Stimulated activated CD4-positive, alpha-beta T cell treated with anti-CD3 and anti-CD28 coated beads, Interleukin-15, amount 100 ng/mL, for 1 hour (primary cell): ENCODE measurements at places on chromosomes 2 and 18.

DNA sequence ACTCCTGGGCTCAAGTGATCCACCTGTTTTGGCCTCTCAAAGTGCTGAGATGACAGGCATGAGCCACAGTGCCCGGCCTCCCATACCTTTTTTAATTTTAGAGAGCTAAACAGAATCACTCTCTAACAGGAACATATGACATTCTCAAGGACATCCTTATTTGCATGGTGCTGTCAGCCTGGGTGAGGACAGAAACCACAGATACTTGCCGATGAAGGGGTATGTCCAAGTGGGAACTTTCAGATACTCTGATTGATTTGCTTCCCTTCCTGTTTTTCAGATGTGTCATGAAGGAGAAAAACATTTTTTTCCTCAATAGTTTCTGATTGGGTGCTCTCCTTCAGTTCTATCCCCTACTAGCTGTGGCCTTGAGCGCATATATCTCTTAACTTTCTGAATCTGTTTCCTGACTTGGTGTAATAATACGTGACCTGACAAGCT, 49.6 kb downstream of the MYO3B start:
- no peak for DNase-seq

GRCh38 chr2:17107871-17108270, 410.4 kb downstream of the RAD51AP2 start:
- no peak for DNase-seq

DNA sequence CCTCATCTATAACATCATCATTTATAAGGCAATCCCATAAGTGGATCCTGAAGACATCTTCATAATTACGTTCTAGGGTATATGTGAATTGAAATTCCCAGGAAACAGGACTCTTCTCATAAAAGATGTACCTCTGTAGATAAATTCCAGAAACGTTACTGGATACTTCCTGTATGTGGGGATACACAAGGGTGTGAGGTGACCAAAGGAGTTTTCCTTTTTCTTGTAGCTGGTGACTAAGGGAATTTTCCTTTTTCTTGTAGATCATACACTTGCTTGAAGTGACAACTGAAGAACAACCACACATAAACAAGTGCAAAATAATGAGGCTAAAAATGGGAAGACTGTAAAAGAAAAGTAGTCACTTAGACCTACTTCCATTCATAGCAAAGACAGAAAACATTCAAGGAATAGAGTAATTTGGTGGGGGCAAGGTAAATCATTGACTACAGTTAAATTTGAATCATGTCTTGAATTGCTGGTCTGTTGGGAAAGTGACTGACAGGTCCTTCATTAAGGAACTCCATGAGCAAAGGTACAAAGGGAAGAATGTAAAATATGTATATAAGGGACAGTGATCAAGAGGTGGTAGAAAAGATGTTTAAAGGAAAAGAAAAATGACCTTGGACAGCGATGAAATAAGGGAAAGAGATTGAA, 53.2 kb upstream of the UBE2E3 start:
- DNase-seq: no peak

DNA sequence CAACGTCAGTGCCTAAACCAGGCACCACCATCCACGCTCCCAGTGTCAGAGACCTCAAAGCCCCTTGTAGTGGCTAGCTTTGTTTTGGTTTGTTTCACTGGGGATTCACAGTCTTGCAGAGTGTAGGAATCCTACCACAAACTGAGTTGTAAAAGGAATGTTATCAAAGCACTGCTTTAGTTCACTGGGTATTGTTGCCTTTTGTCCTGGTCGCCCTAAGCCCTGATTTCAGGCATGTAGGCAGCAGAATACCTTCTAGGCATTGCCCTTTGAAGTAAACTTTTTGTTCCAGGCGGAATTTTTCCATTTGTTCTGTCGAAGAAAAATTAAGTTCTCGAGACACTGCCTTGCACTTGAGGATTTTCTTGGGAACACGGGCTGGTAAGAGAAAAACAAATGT, 29.4 kb downstream of the PTMA start:
- no peak for DNase-seq

DNA sequence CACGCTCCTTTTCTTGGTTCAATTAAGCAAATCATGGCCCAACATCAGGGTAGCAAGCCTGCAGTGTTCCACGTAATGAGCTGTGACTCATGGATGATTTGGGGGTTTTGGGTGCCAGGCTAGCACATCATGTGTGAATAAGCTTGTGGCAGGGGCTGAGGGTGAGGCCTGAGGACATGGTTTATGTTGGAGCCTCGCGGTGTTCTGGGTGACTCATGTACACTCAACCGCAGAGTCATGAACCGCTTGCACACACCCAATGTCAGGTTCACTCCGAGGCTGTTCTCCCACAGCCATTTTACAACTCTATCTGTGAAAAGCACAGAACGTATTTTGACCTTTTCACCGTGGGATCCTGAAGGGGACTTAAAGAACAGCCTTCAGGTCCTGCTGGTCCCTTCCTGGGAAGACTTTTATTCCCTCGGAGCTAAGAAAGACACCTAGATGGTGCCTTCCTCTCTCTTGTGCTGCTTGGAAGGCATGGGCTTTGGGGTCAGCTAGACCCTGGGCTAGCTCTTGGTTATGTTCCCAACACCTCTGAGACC, 139.9 kb upstream of the ZEB2 start:
- no peak for DNase-seq

GRCh38 chr2:85449214-85449588, 30.7 kb downstream of the SH2D6 start:
- no peak for DNase-seq

- no peak for DNase-seq
Observed at GRCh38 chr2:148646231-148646559, 1.6 kb downstream of the EPC2 start.

DNA sequence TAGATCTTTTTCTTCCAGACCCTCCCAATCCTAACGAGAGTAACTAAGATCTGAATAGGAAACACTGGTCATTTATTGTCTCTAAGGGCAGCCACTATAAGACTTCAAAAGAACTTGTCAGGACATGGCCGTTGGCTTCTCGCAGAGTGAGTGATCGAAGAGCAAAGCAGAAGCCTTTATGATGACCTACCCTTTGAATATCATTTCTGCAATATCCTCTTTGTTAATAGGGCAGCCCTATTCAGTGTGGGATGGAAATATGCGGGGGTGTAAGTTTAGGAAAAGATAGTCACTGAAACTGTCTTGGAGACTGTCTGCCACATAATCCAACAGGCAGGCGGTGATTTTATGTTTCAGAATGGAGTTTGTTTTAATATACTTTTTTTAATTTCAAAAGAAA, 70.9 kb downstream of the FBXO36 start:
- no peak for DNase-seq

DNA sequence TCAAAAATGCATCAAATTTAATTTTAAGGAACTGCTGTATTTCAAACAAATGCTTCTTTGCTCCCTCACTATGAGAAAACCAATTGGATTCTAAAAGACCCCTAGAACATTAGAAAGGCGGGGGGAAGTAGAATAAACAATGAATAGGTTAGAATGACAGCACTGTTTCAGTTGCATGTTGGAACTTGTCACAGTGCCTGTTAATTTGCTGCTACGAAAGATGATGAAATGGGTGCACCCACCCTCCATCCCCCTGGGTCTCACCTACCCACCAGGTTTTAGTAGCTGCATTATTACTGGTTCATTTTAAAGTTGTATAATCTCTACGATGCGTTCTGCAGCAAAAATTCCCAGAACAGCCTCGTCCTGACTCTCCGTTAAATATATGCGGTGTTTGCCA, 193.0 kb upstream of the COPS8 start:
- DNase-seq: no peak

- DNase-seq: no peak
Observed at GRCh38 chr2:68992933-68993332, 18.5 kb downstream of the GKN1 start.

DNA sequence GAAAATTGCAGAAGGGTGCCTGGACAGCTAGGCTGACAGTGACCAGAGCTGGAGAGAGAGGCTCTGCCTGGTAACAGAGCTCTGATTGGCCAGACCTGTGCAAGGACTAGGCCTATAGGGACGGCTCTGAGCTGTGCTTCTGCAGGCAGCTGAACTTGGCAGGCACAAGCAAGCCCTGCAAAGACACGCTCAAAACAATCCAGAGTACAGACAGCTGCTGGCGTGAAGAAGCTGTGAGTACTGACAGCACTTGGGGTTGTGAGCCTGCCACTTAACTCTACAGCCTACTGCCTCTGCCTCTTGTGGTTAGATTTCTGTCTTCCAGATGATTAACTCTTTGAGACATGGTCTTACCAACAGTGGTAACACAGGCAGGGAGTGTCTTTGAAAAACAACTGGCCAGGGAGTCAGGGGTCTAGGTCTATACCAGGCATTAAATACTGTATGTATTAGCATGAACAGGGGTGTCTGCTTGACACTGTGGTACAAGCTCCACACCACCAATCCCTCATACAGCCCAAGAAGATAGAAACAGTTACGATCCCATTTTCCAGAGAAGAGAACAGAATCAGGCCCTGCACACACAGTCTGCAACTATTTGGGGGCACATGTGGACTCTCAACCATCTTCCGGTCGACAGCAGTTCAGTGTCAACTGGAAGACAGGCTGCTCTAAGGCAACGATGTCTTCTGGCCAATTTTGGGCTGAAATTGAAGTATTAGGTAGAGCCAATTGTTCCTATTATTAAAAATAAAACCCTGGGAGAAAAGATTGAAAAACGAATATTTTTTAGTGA, 568.4 kb downstream of the TNS1 start:
- no peak for DNase-seq

DNA sequence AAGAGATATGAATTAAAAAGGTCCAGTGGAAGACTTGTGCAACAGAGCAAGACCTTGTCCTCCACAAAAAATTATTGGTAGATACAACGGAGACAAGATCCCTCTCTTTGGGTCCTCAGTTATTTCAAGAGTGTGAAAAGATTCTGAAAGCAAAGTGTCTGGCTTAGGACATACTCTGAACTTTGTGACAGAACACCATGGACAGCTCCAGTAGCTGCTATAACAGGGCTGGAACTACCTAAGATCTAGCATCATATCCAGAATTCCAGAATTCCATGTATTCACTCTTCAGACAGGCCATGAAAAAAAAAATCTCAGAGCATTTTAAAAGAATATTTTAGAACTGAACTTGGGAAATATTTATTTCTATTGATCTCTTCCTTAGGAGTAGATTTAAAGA, 74.8 kb upstream of the ZBTB14 start:
- no peak for DNase-seq

DNA sequence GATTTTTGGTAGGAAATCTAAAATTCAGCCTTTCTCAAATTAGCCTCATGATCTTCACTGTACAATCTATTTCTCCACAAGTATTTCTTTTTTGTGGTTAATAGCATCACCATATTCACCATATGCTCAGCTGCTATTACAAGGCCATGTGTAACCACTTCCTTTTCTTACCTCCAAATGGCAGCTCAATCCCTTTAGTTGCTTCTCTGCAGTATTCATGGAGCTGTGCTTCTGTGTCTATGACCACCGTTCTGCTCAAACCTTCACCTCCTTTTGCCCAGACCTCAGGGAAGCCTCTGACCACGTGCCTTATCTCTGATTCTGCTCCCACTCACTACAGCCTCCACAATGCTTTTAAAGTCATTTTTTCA, 126.7 kb upstream of the TMEM200C start:
- no peak for DNase-seq
